ENCODE measurements at places on chromosomes 7 and 10.

- DNase-seq = no peak
Measured at GRCh38 chr7:101625031-101625791, 3.9 kb downstream of the MYL10 start.

DNA sequence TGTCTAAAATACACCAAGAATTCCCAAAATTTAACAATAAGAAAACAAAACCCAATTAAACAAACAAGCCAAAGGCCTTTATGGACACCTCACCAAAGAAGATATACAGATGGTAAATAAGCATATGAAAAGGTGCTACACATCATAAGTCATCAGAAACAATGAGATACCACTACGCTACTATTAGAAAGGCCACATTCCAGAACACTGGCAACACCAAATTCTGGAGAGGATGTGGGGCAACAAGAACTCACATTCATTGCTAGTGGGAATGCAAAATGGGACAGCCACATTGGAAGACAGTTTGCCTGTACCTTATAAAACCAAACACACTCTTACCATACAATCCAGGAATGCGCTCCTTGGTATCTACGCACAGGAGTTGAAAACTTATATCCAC, 291.4 kb downstream of the TNS3 start:
- no peak for DNase-seq

DNA sequence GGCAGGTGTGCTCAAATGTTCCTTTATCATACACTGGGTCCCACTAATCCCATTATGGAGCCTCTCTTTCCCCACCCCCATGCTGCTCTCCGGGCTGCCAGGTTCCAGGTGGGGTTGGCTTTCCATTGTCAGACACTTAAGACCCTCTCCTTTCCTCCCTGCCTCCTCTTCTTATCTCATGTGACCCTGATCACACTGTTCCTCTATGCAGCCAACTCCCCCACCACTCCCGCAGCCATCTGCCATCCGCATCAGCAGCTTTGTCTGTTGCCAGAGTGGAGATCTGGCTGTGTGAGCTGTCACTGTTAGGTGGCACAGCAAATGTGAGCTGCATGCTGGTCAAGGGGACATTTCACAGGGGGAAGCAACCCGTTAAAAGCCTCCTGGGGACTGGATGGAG, 391.4 kb downstream of the TNS3 start:
- DNase-seq = no peak

GRCh38 chr10:113506476-113506875, 46.4 kb upstream of the HABP2 start:
- peak; percentile 62 for DNase-seq

- no peak for DNase-seq
Measured at GRCh38 chr7:1901431-1902210, 231.5 kb downstream of the ELFN1 start.

All from fibroblast of skin of scalp (primary cell).